ENCODE measurements at places on chromosomes 6 and 20.

DNA sequence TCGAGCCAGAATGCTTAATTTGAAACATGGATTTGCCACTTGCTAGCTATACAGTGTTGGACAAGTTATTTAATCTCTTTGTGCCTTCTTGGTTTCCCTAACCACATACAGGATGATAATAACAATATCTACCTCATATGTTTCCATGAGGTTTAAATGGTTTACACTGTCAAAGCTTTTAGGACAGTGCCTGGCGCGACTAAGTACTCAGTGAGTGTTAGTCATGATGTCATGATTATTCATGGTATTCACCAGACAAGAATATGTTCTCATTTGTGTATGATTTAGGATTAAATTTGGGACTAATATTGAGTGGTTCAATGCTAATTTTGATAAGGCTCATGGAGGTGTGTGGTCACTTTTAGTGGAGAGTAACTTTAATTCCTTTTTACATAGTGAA, 167.4 kb downstream of the EYA4 start:
- no peak for DNase-seq

GRCh38 chr6:50602292-50602691, 111.0 kb upstream of the TFAP2D start:
- peak; percentile 17 for DNase-seq

- DNase-seq = no peak
Observed at GRCh38 chr6:22112461-22112860, 184.4 kb downstream of the PRL start.

GRCh38 chr6:36959555-36960250, 5.2 kb downstream of the PI16 start:
- DNase-seq = no peak

DNA sequence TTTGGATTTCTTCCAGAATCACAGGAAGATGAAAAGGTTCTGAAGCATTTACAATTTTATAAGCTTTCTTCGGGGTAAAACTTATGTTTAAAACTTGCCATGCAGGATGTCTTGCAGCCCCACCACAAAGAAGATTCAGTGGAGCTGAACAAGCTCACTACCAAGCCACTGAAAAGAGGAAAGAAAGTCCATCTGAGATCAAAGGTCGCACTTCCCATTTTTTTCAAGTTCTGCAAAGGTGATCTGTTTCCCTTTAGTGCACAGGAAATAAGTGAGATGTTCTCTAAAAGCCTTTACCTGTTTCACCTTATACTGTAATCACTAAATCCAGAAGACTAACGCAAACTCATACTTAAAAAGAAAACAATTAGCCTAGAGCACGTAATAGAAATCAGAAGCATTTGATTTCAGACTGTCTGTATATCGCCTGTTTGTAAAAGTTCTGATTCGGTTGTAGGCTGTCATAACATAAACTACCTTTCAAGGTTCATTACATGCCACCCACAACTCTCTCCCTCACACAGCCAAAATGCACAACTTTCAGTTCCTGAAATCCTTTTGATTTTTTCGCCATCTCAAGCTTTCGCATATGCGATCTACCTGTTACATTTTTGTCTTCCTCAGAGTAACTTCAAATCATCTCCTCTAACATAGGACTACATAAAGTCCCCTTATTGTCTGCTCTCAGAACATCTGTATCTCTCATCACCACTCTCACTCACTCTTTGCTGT, 1.8 kb downstream of the ECHDC1 start:
- no peak for DNase-seq

GRCh38 chr6:156949376-156949775, 172.2 kb downstream of the ARID1B start:
- DNase-seq = no peak

- no peak for DNase-seq
Observed at GRCh38 chr6:112927641-112928320, 580.7 kb downstream of the RFPL4B start.

DNA sequence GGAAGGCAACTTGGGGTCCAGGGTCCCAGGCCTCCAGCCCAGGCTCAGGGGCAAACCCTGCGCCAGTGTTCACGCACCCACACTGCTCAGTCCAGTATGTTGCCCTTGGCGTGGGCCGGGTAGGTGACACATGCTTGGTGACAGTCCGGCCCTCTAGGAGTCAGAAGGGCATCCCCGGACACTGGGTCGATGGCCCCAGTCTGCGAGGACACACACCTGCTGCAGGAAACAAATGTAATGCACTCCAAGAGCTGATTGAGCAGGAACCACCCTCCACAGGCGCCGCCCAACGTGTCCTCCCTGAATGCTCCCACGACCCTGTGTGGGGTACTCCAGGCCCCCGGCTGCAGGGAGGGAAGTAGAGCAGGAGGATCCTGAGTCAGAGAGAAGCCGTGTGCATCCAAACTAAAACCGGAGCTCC, 160.7 kb downstream of the DLL1 start:
- DNase-seq = no peak

DNA sequence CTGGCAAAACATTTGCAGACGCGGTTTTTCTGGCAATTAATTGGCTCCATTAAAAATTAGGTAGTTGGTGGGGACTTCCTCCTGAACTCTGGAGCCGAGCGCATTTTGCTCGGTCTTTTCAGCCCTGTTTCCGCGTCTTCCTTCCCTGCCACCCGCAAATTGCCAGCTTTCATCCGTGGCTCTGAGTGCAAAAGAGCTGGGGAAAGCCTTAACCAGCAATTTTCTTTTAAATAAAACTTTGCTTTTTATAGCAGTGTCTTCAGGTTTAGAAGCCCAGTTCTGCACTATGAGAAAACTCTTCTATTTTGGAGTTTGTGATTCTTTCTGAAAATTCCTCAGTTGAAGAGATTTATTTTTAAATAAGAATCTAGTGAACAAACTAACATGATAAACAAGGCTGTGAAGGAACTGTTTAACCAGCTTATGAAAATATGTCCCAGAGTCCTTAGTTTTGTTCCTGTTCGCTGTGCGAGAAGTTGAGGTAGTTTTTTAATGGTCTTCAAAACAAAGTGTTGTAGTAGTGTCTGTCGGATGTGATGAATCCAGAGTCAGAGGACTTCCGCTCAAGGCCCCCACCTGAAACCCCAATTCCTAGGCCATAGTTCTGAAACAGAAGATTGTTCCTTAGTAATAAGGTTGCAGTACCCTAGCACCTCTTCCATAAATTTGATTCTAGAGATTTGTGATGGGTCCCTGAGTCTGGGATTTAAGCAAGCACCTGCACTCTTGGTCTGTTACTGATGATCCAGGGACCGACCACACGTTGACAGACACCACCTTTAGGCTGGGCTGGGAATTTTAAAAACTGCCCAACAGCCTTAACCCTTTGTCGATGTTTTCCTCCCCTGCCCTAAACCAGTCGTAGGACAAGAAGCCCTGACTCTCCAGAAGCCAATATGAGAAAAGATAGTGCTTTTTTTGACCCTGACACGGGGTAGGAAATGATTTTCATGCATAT, 950 bp downstream of the KCTD20 start:
- peak; percentile 30 for DNase-seq

- DNase-seq = no peak
Observed at GRCh38 chr6:156392648-156393047, 384.5 kb upstream of the ARID1B start.

Data from CD4-positive, alpha-beta T cell treated with Interleukin-1 beta for 1 hour (primary cell).